ENCODE measurements at places on chromosomes 16 and 17. TPM values are rescaled to one million over a fixed set of nuclear protein-coding genes. Genes with fewer than 3 reads are reported as not detected.

The PERCC1 gene
- not detected for total RNA-seq

The CACNG5 gene
- not detected for total RNA-seq

The ATP2A1 gene
- 1.4 TPM for total RNA-seq

The OR4D1 gene
- not detected for total RNA-seq

The CES3 gene
- total RNA-seq: 80.3 TPM

The SLFN11 gene
- 2.7 TPM for total RNA-seq

The ARHGDIG gene
- total RNA-seq: 0.70 TPM

The SMARCE1 gene
- 28.3 TPM for total RNA-seq

The CRYM gene
- 7.2 TPM for total RNA-seq

The P2RX5 gene
- not detected for total RNA-seq

- DNase-seq: no peak
Observed at GRCh38 chr17:64107500-64108236, 22.3 kb downstream of the ERN1 start.

- no peak for DNase-seq
Observed at GRCh38 chr16:81818568-81818896, 39.4 kb downstream of the PLCG2 start.

DNA sequence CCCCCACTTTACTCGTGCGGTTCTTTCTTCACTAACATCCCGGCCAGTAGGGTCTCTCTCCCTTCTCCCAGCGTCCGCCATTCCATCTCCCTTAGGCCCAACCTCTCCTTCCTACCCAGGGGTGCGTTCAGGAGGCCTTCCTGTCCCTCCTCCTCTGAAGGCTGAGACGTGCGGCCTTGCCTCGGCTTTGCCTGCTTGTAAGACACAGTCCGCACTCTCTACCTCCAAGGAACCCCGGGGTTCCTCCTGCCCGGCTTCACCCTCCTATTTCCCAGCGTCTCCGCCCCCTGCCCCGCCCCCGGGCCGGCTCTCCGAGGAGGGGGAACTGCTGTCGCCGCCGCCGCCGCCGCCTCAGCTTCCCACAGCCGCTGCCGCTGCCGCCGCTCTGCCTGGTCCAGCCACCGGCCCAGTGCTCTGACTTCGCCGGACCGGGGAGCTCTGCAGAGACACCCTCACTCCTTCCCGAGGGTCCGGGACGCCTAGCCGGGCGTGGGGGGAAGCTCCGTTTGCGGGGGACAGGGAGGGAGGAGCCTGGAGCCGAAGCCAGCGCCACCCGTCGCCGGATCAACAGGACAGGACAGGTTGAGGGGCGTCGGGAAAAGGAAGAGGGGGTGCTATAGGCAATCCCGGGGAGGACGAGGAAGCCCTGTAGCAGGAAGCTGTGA lies 1.2 kb upstream of the FGF11 start:
- peak; percentile 67 for DNase-seq

DNA sequence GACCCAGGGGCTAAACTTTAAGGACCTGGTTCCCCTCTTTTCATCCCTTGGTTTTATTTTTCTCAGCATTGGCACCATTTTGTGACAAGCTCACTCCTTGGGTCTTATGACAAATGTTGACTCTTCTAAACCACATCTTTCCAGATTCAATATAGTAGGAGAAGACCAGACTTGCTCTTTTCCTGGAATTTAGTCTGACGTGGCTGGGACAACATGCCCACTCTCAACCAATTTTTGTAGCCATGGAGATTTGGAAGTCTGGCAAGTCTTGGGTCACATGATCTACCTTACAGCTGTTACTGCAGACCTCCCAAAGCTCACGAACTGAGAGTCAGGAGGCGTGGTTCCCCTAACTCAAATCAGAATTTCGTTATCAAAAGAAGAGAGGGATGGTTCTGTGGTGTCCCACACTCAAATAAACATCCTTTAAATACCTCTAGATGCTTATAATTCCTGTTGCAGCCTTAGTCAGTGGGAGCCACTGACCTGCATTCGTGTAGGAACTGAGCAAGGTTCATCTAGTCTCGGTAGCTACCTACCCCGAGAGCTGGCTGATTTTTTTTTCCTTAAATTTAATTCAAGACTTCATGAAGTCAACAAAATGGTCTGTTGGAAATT lies 683.5 kb downstream of the MAF start:
- DNase-seq: no peak

DNA sequence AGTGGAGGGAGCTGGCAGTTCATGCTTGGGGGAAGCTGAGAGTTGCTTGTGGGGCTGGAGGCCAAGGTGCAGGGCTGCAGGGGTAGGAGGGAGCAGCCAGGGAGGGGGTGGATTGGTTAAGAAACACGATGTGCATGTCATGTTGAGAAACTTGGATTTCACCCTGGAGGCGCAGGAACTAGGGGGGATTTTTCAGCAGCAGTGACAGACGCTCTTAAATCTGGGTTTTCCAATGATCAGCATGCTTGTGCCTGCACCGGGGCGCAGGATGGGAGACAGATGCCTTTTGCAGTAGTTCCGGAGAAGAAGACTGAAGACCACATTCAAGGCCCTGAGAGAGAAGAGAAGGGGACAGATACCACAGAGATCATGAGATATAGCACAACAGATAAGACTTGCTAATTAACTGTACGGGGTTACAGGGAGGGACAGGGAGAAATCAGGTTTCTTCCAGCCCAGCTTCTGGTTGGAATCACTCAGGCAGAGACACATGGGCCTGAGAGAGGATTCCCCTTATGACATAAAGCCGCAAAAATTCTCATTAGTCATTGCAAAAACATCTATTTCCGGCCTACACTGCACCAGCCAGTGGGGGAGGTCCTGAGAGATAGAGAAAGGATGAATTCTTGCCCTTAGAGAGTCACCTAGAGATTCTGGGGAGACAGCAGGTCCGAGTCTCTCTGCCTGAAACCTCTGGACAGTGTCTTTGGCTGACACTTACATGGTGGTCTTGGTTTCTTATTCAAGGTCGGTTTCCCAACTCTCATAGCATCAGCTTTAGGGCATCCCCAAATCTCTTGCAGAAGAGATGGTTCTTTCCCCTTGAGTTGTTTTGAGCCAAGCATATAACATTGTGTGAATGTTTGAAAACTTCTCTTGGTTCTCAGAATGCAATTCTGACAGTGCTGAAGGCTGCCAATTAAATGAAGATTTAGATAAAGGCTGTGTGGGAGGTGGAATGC lies 27.1 kb downstream of the CDH13 start:
- no peak for DNase-seq

- no peak for DNase-seq
Observed at GRCh38 chr17:7223375-7223774, 3.6 kb downstream of the ACADVL start.

DNA sequence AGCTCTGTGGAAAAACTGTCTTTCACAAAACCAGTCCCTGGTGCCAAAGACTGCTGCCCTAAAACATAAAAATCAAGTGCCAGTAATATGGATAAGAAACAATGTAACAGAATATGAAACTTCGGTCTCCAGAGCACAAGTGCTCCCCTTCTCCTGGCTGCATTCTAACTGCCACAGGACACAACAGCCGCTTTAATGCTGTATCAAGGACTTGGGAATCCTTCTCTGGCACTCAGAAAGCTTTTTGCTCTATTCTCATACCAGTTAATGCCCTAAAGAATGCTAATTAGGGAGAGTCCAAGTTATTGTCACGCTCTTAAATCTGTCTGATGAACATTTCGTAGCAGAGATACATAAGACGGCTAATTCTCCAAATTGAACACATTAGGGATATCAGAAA lies 90.9 kb downstream of the PARN start:
- no peak for DNase-seq

- DNase-seq: peak; percentile 38
Observed at GRCh38 chr16:27270349-27270748, 1.8 kb upstream of the NSMCE1 start.

GRCh38 chr16:4623593-4623992 lies 1.0 kb upstream of the MGRN1 start:
- DNase-seq: no peak

- peak; percentile 87 for DNase-seq
Observed at GRCh38 chr16:75244844-75245758, 6.3 kb downstream of the BCAR1 start.

DNA sequence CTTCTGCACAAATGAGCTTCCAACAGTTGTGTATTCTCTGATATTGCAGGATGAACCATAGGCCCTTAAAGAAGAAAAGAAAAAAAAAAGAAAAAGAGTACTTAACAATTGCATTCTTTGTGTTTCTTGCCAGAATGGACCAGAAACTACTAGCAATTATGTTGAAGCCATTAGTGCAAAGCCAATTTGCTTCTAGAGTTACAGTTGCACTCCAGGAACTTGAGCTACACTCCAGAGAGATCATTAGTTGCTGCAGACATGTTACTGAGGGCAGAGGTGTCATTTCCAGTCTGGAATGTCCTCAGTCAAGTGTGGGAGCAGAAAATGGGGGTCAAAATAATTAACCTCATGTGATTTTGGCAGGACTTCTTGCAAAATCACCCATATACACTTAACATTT lies 85.6 kb upstream of the CCL2 start:
- DNase-seq: no peak

DNA sequence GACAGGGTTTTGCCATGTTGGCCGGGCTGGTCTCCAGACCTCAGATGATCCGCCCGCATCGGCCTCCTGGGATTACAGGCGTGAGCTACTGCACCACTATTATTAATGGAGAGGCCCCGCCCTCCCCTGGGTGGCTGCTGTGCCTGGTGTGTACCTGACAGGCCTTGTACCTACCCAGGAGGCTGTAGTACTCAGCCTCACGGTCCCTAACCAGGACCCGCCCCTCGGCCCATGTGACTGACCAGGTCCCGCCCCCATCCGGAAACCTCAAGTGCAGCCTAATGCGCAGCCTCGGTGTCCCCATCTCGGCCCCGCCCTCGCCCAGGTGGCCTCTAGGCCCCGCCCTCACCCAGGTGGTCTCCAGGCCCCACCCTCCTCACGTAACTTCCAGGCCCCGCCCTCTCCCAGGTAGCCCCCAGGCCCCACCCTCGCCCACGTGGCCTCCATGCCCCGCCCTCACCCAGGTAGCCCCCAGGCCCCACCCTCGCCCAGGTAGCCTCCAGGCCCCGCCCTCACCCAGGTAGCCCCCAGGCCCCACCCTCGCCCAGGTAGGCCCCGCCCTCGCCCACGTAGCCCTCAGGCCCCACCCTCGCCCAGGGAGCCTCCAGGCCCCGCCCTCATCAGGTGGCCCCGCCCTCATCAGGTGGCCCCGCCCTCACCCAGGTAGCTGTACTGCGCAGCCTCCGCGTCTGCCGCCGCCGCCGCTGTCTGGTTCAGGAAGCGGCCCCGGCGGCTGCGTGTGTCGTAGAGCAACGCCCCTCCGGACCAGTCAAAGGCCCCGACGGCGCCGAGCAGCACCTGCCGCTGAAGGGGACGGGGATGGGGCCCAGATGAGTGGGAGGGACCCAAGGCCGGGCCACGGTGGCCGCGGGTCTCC lies 31.0 kb downstream of the HASPIN start:
- peak; percentile 57 for DNase-seq
